Activated CD8-positive, alpha-beta memory T cell treated with anti-CD3 and anti-CD28 coated beads, Interleukin-2, amount 10 ng/mL, durations not matched to agents 7 days and 5 days (primary cell): ENCODE measurements at places on chromosomes 6 and 20. TPM values are rescaled to one million over a fixed set of nuclear protein-coding genes. Genes with fewer than 3 reads are reported as not detected.

The C6orf52 gene
- total RNA-seq = 2.5 TPM

GRCh38 chr6:99148111-99148510 lies 200.4 kb upstream of the FBXL4 start:
- DNase-seq = no peak

The C4B gene
- 3.5 TPM for total RNA-seq

DNA sequence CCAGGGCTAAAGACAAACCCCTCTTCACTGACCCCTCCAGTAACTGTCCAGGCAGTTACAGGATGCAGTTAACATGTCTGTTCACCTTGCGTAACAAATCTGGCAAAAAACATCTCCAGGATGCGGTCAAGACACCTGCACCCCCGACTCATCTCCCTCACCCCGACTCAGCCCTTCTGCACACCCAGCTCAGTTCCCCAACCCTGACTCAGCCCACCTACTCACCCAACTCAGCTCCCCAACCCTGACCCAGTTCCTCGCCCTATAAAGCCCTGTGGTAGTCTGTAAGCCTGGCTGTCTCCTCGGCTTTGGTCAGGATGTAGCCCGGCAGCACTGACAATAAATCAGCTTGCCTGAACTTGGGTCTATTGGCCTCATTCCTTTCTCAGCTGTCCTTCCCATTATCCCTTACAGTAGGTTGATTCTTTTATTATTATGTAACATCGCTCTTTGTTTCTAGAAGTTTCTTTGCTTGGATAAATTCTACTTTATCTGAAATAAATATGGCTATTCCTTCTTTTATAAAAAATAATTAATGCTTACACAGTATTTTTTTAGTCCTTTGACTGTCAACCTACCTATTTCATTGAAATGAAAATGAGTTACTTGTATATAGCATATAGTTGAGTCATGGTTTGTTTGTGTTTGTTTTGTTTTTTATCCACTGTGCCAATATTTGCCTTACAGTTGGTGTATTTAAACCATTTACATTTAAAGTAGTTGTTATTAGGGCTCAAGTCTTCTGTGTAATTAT lies 12.9 kb upstream of the ADTRP start:
- no peak for DNase-seq

The ADA gene
- total RNA-seq = 81.4 TPM

The CDSN gene
- total RNA-seq = not detected

GRCh38 chr6:148487461-148487860 lies 144.8 kb downstream of the SASH1 start:
- DNase-seq = no peak

The ADGB gene
- not detected for total RNA-seq

- DNase-seq = no peak
These were observed 36.3 kb upstream of the ZFAND3 start for GRCh38 chr6:37783025-37783855.

DNA sequence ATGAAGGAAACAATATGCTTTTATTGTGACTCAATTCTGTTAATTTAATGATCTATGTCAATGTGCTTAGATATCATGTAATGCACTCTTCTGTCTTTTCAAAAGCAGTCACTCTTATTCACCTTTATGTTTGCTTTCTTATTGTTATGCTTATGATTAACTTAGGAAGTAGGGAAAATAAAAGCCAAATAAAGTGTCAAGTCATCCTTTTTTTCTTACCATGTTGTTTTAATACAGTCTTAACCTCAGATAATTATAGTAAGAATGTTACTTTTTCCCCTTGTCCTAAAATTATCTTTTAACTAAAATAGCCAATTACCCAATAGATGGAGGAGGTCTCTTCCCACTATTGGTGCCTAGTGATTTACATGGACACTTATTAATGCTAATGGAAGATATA lies 72.6 kb downstream of the TFAP2B start:
- DNase-seq = no peak

DNA sequence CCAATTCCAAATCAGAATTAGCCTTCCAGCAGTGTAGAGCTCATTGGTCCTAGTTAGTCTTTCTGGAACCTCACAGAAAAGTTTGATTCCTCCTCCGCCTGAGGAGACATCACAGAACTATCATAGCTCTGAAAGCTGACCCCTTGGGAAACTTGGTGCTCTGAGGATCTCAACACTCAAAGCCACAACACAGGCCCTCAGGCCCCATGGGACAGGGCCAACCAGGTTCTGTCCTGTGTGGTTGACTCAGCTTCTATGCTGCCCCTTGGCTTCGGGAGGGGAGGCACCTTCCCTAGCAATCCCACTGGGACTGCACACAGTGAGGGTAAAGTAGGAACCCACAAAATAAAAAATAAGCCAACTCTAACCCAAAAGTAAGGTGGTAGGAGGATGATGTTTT lies 237.5 kb upstream of the ECI2 start:
- DNase-seq = no peak

GRCh38 chr6:6946206-6947155 lies 161.3 kb upstream of the RREB1 start:
- no peak for DNase-seq
